ENCODE measurements at places on chromosomes 4 and X. TPM values are rescaled to one million over a fixed set of nuclear protein-coding genes. Genes with fewer than 3 reads are reported as not detected.

DNA sequence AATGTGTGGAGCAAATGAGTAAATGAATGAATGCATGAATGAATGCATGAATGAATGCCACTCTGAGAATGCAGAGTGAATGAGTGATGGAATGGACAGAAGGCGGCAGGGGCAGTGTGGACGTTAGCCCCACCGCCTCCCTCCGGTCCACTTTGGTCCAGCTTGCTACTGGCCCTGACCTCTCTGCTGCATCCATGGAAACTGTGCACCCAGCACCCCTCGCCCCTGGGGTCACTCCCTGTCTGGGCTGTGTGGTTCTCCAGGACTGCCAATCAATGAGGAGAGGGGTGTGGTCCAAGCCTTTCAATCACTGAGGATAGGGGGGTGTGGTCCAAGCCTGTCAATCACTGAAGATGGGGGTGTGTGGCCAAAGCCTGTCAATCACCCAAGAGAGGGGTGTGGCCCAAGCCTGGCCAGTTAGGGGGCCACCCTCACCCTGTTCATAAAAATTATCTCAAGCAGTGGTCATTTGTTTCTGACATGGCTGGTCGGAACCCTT lies 39.2 kb upstream of the ASMTL start:
- DNase-seq, result no peak

DNA sequence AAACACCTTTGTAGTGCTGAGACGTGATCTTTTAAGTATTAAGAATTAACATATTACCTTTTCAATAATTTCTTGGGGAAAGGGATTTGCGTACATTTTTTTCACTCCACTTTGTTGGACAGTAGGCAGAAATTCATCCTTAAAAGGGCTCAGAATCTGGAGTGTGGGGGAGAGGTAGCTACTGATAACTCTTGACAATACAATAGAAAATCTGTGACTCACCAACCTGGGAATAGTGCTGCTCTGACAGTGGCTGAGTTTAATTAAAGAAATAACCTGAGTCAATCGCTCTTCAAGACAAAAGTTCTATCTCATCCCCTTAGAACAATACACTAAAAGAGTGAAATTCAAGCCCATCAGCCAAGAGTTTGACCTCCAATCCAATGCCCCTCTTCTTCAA lies 60.2 kb downstream of the SLC9A7 start:
- no peak for DNase-seq

The PABPC5 gene
- 1.7 TPM for total RNA-seq

The CHIC2 gene
- 32.7 TPM for total RNA-seq

- no peak for DNase-seq
Measured at GRCh38 chr4:106494066-106494465, 125.5 kb upstream of the GIMD1 start.

The UGT2B10 gene
- total RNA-seq, result not detected

- no peak for DNase-seq
Measured at GRCh38 chr4:126238013-126238412, 923.3 kb downstream of the FAT4 start.

- no peak for DNase-seq
Measured at GRCh38 chr4:175813821-175814220, 1.8 kb upstream of the GPM6A start.

The CXorf49 gene
- 80.7 TPM for total RNA-seq

The MTMR8 gene
- total RNA-seq, result 1.7 TPM

GRCh38 chrX:18428006-18428405 lies 2.6 kb downstream of the CDKL5 start:
- DNase-seq, result no peak

GRCh38 chr4:42641161-42641560 lies 15.7 kb downstream of the ATP8A1 start:
- no peak for DNase-seq

The TRO gene
- 17.1 TPM for total RNA-seq

The FAT1 gene
- total RNA-seq, result 359 TPM

The EGFL6 gene
- total RNA-seq, result 1.4 TPM

- DNase-seq, result no peak
Measured at GRCh38 chr4:103904123-103904522, 184.3 kb upstream of the TACR3 start.

GRCh38 chrX:11124112-11124511 lies 13.0 kb downstream of the HCCS start:
- DNase-seq, result no peak

GRCh38 chr4:52932591-52933470 lies 70.7 kb downstream of the RASL11B start:
- DNase-seq, result no peak

DNA sequence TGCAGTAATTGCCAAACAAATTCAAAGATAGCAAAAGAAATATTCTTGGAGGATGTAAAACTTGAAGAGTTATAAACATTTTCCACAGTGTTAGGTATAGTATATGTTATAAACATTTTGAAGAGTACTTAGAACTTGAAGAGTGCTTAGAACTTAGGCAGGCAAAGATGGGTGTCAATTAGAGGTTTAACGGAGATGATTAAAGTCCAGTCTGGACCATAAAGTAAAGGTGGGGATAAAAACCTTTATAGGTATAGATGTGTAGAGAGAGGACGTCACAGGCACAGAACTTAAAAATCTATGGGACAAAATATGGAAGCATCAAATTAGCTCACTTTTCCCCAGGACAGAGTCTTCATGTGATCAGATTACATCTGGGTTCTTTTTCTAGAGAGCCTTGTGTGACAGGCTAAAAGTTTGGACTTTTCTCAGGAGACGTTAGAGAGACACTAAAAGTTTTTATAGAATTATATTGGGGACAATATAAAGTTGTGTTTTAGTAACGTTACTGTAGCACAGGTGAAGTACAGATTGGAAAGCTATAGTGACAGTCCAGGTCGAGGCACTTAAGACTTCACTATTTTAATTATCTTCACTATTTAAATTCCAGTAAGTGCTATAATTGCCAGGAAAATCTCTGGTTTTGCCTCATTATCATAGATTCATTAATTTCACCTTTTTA lies 13.3 kb upstream of the MAD2L1 start:
- DNase-seq, result no peak

The USP26 gene
- not detected for total RNA-seq

GRCh38 chr4:151389311-151389710 lies 19.7 kb upstream of the FHIP1A start:
- DNase-seq, result no peak

DNA sequence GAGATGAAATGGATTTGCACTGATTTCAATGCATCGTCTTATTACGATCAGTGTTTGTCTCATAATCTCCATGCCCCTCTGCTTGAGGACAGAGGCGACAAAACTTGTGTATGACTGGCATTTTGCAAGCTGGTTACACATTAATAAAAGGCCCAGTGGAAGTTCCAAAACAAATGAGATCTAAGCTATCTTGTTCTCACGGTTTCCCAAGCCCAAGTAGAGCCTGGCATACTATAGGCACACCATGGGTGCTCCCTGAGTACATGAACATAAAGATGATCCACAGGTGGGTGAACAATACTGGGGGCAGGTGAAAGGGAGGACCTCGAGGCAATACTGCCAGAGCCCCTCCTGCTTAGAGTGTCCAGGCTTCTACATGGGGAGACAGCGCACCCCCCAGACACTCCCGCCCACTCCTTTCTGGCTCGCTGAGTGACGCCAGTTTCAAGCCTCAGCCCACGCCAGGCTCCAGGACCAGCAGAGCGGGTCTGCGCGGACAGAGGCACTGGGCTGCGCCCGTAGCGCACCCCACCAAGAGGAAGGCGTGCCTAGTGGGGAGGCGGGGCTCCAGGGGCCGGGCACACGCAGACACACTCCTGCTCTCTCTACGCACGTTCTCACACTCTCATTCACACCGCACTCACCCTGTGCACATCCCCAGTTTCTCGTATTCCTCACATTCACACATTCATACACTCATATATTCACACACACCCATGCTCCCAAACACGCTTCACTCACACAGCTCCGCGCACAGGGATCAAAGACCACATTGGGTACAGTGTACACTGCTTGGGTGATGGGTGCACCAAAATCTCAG lies 8.9 kb upstream of the GSX2 start:
- DNase-seq, result no peak

The SPARCL1 gene
- total RNA-seq, result 0.89 TPM

- DNase-seq, result no peak
Measured at GRCh38 chrX:1144293-1144692, 68.2 kb downstream of the CRLF2 start.

- DNase-seq, result no peak
Measured at GRCh38 chrX:19879181-19879580, 8.2 kb downstream of the SH3KBP1 start.

The PAQR3 gene
- 79.0 TPM for total RNA-seq

DNA sequence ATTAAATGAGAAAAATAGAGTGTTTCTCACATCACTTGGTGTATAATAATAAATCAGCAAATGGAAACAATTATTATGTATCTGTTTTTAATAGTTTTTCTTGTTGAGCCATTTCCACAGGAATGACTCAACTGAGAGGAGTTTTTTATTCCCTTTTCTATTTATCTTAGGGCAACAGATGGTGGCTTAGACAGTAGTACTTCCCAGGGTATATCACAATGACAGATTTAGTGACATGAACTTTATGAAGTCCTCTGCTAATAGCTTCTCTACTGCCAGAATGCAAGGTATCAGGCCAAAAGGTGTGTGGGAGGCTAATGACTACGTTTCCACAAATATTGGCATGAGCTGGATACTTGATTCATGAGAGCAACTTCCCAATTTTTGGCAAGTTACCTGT lies 126.7 kb downstream of the HTR2C start:
- no peak for DNase-seq

The FGFBP2 gene
- not detected for total RNA-seq

The BTK gene
- total RNA-seq, result not detected

- DNase-seq, result no peak
Measured at GRCh38 chrX:141175786-141176185, 1.1 kb downstream of the LDOC1 start.

DNA sequence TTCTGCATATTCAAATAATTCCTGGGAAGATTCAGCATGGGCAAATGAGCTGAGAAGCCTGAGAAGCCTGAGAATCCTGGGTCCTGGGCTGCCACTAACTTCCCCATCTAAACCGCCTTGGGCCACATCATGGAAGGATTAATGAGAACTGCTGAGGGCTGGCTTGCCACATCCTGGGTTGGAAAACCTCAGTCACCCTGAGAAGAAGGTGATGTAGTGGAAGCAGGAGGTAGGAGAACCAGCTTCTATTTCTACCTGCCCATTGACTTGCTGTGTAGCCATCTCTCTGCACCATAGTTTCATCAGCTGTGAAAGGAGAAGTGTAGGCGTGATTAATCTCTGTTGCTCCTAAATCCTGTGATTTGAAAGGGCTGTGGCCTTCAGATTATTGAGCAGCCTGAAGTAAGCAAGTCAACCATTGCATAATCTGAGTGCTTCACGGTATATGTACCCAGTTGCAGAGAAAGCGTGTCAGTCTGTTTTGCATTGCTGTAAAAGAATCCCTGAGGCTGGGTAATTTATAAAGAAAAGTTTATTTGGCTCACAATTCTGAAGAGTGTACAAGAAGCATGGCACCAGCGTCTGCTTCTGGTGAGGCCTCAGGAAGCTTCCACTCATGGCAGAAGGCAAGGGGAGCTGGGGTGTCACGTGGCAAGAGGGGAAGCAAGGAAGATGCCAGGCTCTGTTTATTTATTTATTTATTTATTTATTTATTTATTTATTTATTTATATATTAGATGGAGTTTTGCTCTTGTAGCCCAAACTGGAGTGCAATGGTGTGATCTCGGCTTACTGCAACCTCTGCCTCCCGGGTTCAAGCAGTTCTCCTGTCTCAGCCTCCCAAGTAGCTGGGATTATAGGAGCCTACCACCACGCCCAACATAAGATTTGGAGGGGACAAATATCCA lies 140.9 kb upstream of the ATP6AP2 start:
- no peak for DNase-seq

The CCSER1 gene
- total RNA-seq, result 1.4 TPM

DNA sequence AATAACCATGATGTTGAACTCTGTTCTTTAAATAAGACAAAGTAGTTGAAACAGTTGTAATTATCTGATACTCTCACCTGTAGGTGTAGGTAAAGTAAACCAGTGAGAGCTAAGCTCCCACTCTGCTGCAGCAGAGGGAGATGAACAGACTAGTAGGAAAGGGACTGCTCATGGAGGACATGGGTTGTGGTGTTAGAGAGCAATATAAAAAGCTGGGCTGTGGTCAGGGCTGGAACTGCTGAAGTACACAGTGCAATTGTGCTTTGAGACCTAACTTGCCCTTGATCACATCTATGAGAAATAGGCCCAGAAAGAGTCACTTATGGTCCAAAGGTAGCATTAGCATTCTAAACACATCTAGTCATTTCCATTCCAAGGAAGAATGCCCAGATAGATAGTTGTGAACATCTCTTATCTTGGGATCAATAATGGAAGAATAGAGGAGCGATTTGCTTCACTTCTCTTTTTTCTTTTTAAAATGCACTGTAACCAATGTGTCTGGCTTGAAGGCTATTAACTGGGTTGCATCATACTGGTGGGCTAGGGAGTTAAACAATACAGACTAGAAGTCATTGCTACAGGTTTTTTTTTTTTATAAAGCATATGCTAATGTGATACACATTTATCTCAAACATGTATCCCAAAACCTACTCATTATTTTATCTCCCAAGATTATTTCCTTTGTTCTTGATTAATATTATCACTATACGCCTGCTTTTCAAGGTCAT lies 251.3 kb upstream of the CENPE start:
- no peak for DNase-seq

DNA sequence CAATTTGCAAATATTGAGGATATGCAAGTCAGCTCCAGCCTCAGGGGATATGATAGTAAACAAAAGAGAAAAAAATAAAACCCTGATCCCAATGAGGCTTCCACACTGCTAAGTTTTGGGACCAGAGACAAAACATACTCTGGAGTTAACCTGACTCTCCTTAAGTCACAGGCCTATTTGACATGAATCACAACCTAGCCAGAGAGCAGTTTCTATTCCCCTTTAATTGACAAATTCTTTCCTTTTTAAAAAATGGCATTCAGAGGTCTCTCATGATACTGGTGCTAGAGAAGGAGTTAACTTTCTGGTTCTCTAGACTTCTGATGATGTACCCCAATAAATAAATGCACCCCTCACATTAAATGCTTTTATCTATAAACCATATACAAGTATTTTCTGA lies 8.8 kb downstream of the ACSL1 start:
- no peak for DNase-seq

GRCh38 chrX:101485212-101485949 lies at the start of gene ARMCX4:
Gene ARMCX4, plus strand, starts transcription at chrX:101485456. Its CDS starts 3,134 bp downstream, at chrX:101488590.
- DNase-seq, result no peak

The HPGDS gene
- total RNA-seq, result not detected

The GBA3 gene
- not detected for total RNA-seq

DNA sequence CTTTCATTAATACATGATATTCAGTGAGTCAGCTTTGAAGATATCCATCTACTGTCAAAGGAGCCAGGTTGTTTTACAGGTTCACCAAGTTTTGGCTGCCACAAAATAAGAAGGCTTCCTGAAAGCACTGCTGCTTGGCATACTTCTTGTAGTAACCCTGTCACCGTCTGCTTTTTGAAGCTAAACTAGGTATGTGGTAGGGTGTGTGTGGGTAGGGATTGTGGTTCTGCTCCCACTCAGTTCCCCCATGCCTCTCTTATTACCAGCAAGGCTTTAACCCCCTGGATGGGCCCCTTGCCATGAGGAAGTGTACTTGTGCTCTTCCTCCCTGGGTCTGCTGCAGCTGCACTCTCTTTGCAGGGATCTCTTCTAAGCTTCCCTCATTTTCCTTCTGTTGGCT lies 191.2 kb downstream of the BANK1 start:
- DNase-seq, result peak; percentile 52

GRCh38 chr4:6221851-6222760 lies 21.8 kb upstream of the JAKMIP1 start:
- DNase-seq, result no peak

The LRBA gene
- 83.5 TPM for total RNA-seq
